Dermis blood vessel endothelial cell (primary cell): ENCODE measurements at places on chromosomes 5 and 9.

DNA sequence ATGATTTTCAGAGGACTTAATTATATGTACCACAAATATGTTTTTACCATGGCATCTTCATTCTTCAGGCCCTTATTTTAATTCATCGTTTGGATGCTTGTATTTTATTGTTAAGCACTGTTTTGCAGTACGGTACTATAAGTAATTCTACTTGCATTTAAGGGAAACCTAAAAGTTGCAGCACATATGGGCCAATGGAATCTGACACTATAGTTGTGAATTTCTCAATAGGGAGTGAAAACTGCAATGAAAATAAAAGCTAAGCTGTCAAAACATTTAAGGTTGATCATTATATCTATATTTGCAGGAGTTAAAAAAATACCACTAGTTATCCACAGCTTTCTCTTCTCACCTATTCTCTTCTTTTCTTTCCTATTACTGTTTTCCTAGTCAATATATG, 1071.8 kb downstream of the MAT2B start:
- no peak for DNase-seq

- DNase-seq = no peak
Observed at GRCh38 chr9:123305879-123306278, 37.5 kb upstream of the STRBP start.

DNA sequence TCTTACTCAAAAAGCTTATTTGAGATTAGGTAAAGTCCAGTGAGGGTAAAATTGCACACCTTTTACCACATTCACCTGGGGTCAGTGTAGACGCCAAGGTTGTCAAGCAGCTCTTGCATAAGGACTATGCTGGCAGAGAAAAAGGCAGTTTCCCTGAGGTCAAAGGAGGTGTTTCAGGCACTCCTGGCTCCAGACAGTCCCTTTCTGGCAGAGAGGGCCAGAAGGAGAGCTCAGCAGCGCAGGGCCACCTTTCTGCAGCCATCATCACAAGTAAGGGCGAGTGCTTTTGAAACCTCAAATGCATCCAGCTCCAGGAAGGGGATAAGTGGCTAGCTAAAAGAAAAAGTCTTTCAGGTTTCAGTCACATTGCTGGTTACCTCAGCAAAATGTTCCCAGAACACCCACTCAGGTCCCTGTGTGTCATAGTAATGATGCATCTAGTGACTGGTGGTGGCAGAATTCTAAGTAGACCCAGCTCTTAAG, 16.7 kb upstream of the IL13 start:
- no peak for DNase-seq

DNA sequence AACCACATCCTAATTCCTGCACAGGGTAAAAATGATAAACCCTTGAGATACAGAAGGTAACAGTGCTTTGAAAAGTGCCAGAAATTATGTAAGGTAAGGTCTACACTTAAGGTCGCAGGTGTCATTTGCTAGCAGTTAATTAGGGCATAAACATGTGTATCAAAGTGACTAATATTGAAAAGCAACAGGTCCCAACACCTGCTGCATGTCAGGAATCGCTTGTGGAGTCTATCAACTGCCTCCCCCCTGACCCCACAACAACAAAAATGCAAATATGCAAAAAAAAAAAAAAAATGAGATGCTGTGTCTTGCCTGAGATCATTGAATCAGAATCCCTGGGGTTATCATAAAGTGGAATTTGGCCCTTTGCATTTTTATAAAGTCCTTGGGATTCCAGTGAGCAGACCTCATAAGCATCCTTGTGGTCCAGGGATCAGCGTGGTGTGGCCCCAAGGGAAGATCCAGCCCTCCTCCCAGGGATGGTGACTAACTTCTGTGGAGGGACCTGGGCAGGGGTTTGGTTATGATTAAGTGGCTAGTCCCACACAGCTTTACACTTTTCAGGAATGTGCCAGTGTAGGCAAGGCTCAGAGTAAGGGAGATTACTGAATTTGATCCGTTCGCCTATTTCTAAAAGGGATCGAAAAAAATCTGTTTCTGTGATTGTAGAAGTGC, 92.5 kb upstream of the TNFSF8 start:
- DNase-seq = no peak

- peak; percentile 12 for DNase-seq
Observed at GRCh38 chr9:137172901-137173795, 1.3 kb upstream of the TMEM210 start.

DNA sequence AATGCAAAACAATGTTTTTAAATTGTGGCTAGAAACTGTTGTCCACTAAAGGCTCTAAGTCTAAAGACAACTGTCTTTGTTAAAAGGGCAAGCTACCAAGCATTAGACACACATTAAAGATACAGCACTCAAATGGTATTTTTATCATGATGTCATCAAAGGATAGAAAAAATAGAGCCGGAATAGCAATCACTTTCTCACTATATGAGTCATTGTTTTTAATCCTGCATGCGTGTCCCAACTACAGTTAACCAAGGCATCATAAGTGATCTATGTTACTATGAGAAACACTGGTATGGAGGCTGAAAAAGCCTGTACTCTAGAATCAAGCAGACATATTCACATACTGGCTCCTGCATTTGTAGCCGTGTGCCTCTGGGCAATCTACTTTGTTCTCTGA, 1.9 kb upstream of the PJA2 start:
- DNase-seq = peak; percentile 90

GRCh38 chr5:19208397-19208796, 779.6 kb downstream of the CDH18 start:
- no peak for DNase-seq

DNA sequence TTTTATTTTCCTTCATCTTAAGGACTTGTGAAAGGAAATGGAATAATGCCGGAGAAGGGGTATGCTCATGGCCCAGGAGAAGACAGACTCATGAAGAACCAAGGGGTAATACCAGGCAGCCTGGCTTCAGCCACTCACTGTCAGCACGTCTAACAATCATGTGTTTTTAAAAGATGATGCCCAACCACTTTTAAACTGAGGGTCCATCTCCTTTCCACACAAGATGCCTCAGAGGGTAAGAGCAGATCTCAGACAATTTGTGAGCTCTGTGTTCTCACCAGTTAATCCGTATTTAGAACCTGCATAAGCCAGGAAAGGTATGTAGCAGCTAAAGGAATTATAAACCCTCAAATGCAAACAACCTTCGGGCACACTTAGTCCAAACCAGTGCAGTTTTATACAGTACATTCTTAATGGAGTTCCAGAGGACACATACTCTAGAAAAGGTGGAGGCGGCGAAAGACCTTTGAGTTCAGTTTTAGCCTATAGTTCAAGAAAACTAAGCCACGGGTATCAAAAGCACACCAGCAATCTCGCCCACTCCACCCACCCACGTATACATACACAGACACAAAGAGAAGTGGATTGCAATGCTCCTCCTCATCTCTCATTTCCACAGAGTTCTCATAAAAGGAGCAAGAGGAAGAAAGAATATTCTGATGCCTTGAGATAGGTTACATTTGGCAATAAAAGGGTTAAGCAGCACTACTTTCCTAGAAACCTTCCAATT, 2.6 kb downstream of the DIAPH1 start:
- DNase-seq = no peak

- DNase-seq = peak; percentile 74
Observed at GRCh38 chr9:127862075-127863011, 7.9 kb upstream of the ENG start.

DNA sequence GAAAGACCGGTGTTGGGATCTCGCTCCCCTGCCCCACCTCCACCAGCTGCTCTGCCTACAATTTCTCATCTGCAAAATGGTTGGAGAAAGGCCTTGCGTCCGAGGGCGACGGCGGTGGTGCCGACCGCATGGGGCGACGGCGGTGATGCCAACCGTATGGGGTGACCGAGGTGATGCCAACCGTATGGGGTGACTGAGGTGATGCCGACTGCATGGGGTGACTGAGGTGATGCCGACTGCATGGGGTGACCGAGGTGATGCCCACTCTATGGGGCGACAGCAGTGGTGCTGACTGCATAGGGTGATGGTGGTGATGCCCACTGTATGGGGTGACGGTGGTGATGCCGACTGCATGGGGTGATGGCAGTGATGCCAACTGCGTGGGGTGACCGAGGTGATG, 171.0 kb downstream of the OLFM1 start:
- no peak for DNase-seq

GRCh38 chr9:109110329-109111021, 9.3 kb downstream of the TMEM245 start:
- peak; percentile 78 for DNase-seq

GRCh38 chr5:73419465-73420390, 28.8 kb downstream of the FOXD1 start:
- peak; percentile 21 for DNase-seq

- no peak for DNase-seq
Observed at GRCh38 chr5:139783436-139783965, 12.1 kb upstream of the PSD2 start.

- no peak for DNase-seq
Observed at GRCh38 chr9:27638716-27639115, 65.4 kb upstream of the C9orf72 start.

- no peak for DNase-seq
Observed at GRCh38 chr9:73234008-73234360, 82.3 kb downstream of the ANXA1 start.

DNA sequence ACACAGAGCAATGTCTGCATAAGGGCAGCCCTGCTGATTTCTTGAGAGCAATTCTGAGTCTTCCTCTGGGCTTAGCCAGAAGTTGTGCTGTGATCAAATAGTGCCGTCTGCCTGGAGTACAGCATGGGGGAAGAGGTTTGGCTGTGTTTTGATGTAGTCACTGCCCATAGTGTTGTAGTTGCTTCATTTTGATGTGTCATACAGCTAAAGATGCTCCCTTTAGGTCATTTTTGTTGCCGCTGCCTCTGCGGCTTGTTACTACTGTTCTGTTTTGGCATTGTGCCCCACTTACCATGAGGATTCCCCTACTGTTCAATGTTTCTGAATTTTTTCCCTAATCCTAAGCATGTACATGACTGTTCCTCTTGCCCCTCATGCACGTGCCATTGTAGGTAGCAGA, 23.0 kb downstream of the SLC36A1 start:
- no peak for DNase-seq

DNA sequence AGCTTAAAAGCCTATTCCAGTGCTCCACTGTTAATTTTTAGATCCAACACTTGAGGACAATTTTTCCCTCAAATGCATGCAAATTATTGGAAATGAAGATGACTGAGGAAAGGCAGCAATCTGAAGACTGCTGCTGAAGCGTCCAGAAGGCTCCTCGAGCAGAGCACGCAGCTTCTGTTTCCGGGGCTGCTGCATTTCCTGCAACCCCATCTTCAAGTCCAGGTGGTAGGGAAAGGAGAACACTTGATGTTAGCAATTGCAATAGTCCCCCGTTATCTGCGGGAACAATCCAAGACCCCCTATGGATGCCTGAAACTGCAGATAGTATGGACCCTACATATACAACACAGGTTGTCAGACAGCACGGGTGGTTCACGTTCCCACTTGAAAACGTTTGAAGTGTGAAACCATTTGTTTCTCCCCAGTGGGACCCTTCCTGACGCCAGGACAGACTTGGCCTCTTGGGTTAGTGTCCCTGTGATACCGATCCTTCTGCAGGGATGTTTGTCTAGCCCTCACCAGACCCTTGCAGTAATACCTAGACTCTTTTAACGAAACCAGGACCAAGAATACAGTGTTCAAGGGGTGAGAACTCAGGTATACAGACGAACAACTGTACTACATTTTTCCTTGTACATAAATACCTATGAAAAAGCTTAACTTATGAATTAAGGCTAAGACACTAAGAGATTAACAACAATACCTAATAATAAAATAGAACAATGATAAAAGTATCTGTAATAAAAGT, 152.3 kb downstream of the HSD17B3 start:
- DNase-seq = no peak

- no peak for DNase-seq
Observed at GRCh38 chr5:117759849-117760499, 1185.4 kb upstream of the SEMA6A start.

DNA sequence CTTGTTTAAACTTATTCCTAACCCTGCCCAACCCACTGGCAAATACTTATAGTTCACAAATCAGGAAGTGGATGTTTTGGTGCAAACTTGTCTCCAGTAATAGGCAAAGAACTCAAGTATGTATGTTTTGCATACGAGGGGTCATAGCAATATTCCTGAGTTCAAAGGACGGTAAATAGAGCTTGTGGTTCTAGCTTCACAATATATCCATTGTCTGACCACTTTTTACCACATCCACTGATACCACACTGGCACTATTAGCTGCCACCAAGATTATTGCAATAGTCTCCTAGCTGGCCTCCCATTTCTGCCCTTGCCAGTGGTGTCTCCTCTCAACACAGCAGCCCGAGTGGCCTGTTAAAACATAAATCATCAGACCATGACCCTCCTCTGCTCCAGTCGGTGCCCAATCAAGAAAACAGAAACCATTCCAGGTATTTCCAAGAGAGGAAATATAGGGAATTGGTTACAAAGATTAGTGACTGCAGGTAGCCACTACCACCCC, 17.0 kb downstream of the GRXCR2 start:
- peak; percentile 37 for DNase-seq

- DNase-seq = no peak
Observed at GRCh38 chr5:113448252-113448651, 13.5 kb upstream of the TSSK1B start.

GRCh38 chr9:27627188-27627564, 53.9 kb upstream of the C9orf72 start:
- no peak for DNase-seq

DNA sequence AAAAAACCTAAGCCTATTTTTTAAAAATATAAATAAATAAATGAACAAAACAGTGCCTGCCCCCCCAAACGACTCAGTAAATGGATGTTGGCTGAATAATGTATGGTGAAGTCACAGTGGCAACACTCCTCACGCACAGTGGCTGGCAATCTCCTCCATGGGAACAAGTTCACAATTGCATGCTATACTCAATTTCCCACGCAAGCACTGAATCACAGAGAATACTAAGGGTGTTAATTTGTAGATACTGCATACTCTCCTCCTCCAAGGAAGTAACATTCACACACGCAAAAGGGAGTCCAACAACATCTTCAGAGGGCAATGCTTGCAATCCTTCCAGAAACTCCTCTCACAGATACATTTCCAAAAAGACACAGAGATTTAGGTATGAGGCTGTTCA, 47.5 kb downstream of the SERINC5 start:
- no peak for DNase-seq
